Stimulated activated CD4-positive, alpha-beta T cell treated with anti-CD3 and anti-CD28 coated beads, Interleukin-1b, Interleukin-23, amount 100 ng/mL, for 24 hours (primary cell): ENCODE measurements at places on chromosomes 12 and 14.

DNA sequence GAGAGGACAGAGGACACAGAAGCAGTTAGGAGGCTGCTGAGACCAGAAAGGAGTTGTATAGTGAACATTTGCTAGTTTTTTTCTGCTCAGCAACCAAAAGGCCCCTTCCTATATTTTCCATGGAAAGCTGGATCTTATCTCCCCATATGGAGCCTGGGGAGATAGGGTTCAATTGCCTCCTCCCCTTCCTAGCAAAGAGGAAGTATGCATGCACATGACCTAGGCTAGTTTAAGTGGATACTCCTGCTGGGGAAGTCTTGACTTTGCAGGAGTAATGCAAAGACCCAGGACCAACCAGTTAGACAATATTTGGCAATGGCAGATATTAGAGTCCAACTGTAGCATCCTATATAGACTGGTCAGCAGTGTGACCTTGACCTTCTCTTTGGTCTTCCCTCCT, 15.1 kb downstream of the CHD8 start:
- no peak for DNase-seq

- DNase-seq = no peak
Observed at GRCh38 chr12:62658910-62659309, 192.3 kb downstream of the MON2 start.

DNA sequence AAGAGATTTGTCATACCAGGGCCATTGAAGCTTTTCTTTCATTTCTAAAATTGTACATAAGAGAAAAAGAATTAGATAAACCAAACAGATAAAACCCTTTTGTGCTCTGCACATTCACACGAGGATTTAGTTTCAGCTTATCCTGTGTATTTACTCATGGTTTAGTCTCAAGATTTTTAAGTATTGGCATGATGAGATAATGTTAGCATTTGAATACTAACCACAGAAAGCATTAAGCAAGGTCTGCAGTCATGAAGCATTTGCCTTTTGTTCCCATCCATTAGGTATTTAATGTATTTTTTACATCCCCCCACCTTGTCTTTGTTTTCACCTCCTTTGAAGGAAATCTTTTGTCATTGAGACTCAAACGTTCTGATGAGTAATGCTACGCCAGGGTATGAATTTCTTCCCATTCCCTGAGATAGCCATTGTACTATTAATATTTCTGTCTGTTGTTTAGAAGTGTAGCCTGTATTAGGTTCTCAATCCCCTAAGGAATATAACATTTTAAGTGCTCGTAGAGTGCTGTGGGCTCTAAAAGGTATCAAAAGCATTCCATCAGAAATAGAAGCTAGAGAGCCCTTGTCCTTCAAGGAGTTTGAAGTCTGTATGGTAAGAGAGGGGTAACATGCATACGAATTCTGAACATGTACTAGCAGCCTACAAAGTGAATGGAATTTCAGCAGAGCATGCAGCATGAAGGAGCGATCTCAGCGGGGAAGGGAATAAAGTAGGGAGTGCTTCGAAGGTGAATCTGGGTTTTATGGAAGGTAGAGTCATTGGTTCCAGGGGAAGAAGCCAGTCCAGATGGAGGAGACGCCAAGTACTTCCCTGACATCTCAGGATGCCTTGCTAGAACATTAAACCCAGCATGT, 22.3 kb downstream of the CRADD start:
- DNase-seq = no peak

DNA sequence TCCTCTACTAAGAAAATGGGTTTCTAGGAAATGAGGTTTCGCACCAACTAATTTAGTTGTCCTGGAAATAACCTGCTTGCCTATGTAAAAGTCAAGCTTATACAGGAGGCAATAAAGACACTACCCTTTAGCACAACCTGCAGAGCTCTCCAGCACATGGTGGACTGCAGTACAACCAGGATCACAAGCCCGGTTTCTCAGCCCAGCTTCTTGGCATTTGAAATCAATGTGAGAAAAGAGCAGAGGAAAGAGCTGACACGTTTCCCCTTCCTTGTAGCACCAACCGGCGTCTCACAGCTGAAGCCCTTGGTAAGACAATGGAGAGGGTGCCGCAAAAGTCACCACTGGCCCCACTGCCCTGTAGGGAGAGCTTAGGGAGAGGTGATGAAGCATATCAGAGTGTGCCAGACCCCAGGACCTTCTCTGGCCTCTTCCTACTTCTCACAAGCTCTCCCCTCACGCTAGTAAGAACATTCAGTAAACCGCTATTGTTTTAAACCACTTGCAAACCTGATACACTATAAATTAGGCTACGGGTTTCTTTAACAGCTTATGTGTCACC, 8.6 kb downstream of the SPTLC2 start:
- no peak for DNase-seq

DNA sequence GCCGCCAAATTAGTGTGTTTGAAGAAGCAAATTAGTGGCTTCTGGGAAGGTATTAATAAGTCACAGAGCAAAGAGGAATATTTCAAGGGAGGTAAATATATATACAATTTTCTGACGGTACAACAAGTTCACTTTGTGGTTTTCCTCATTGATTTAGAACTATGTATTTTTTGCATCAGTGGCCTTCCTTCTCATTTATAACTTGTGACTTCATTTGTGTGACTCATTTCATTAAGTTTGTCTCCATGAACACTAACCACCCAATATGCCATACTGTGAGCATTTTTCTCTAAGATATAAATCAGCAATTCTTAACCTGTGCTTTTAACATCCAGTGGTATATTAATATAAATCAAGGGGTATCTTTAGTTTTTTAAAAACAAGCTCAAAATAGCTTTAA, 29.3 kb upstream of the ARHGAP5 start:
- DNase-seq = no peak

DNA sequence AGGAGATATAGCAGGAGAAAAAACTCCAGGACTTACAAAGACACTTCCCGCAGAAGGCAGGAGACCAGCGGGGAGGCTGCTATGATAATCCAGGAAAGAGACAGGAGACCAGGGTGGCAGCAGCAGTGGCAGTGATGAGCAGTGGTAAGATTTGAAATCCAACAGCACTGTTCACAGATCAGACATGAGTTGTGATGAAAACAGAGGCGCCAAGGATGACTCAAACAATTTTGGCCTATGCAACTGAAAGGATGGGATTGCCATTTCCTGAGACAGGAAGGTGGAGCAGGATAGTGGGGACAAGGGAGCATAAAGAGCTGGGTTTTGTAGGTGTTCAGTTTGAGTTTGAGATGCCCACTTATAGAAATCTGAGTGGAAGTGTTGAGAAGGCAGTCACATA, 108.6 kb upstream of the DYRK2 start:
- DNase-seq = no peak

- no peak for DNase-seq
Observed at GRCh38 chr12:110314308-110314707, 33.3 kb downstream of the ATP2A2 start.

DNA sequence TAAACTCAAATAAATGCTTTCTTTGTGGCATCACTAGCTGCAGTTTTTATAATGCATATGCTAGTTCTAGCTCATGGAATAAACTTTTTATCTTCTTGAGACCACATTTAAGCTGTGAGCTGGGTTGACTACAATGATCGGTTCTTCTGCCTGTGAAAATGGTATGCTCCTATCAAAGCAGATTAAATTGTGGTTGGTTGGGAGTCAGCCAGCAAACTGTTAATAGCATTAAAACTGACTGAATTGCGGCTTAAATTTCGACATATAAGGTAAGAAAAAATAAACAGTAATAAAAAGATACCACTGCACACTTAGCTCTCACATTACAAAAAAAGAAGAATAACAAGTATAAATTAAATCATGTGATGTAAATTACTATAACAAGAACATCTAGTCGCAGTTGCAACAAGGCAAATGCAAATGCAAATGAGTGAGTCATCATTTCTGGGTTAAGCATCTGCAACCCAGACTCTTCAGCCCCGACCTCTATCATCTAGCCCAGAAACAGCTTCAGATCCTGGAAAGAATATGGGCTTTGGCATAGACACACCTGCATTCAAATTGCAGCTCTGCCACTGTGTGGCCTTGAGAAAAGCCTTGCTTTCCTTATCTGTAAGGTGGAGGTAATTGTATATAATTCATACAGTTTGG, 19.8 kb upstream of the DHRS7 start:
- no peak for DNase-seq

GRCh38 chr12:101552277-101552676, 42.5 kb upstream of the MYBPC1 start:
- no peak for DNase-seq

DNA sequence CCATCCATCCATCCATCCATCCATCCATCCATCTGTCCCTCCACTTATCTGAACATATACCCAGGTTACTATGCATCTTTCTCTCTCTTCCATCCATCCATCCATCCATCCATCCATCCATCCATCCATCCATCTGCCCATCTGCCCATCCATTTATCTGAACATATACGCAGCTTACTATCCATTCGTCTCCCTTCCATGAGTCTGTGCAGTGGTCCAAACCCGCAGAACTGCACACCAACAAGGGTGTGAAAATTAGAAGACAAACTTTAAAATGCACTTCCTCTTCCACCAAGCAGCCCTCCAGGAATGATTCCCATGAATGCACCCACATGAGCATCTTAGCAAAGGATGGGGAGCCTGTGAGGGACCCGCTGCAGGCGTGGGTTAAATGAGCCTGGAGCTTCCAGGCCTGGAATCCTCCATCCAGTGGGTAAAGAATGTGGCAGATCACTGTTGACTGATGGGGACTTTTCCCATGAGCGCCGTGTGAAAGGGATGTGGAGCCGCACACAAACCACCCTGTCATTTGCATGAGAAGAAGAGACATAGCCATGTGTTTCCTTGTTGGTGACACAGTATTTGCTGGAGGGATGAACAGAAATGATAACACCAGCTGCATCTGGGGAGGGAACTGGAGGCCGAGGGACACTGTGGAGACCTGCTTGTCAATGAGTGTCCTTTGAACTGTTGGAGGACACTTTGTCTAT, 376.6 kb downstream of the ADGRD1 start:
- no peak for DNase-seq

- no peak for DNase-seq
Observed at GRCh38 chr14:81122326-81122725, 98.4 kb downstream of the GTF2A1 start.

GRCh38 chr12:31006416-31007152, 67.1 kb upstream of the DDX11 start:
- DNase-seq = no peak

DNA sequence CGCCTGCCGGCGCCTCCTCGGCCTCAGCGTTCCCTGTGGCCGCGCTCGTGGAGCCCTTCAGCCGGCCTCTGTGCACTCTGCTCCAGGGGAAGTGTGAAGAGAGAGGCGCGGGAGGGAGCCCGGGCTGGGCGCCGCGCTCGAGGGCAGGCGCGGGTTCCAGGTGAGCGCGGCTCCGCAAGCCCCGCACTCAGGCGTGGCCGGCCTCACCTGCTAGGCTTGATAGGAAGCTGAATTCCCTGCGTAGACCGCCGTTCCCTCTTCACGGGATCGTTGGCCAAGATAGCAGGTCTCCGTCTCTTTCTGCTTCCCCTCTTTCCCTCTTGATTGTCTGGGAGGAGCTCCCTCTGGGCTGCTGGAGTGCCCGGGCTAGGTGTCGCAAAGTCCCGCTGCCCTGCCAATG, 89.7 kb downstream of the ASCL4 start:
- DNase-seq = no peak

DNA sequence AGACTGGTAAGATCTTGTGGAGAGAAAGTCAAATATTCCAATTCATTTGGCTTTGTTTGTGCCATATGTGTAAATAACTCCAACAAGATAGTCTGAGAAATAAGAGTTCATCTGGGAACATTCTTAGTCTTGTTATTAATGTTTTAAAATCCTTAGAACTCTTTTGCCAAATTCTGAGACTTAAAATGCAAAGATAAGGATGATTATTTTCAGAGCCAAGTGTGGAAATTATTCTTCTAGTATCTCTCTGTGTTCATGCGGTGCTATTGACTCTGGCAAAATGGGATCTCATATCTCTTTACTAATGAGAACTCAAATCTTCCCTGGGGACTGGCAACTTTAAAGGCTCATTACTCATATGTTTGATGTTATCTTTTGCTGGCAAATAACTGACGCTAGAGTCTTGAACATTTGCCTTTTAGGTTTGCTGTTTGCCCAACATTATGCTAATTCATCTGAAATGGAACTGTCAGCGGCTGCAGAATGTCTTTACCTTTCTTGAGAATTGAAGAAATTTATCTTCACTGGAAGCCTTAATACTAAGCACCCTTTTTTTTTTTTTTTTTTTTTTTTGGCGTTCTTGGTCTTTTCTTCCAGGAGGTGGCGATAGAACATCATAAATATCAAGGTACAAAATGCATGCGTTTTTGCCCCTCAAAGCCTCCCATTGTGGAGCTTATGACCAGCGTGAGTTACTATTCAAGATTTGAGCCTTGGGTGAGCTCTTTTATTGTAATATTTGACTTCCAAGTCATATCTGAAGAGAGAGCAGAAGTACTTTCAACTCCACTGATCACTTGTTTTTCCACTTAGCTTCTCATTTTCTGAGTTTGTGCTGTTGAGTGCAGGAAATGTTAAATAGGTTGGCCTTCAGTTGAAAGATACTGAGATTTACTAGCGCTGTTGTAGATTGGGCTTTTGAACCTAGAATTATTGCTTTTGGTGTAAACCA, 86.5 kb downstream of the CAND1 start:
- no peak for DNase-seq

DNA sequence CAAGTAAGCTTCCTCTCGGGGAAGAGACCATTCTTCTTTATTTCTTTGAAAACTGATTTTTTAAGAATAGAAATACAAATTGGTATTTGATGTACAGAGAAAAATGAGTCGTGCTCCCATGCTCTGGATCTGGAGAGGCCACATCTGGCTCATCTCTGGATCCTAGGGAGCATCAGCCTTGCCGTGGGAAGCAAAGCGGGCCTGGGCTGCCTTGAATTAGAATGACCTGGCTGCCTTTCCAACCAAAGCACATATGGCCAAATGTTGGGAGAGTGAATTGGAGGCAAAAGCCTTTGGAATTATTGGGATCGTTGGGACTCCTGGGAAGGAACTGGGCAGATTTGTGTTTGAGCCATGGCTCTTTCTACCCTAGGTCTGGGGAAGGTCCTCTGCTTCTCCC, 80.0 kb downstream of the SLC25A47 start:
- no peak for DNase-seq

DNA sequence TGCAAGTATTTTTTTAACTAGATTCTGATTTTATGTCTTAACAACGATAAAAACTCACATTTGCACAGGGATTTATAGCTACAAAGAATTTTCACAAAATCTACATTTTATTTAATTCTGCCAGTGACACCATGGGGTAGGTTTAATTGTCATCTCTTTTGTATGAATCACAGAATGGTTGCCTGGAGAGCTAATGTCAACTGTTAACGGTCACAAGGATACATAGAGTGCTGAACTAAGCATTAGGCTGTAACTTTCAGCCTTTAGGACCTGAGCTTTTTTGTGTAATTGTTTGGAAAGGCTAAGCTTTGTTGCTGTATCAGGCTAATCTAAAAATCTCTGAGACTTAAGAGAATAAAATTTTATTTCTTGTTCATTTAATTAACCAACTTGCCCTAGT, 465.3 kb upstream of the TBX3 start:
- no peak for DNase-seq

- no peak for DNase-seq
Observed at GRCh38 chr12:105166736-105167135, 59.2 kb downstream of the WASHC4 start.

- no peak for DNase-seq
Observed at GRCh38 chr14:22887260-22887989, 4.4 kb downstream of the REM2 start.

- no peak for DNase-seq
Observed at GRCh38 chr14:101708853-101709532, 52.5 kb upstream of the PPP2R5C start.

GRCh38 chr12:7961395-7962178, 25.6 kb upstream of the SLC2A3 start:
- DNase-seq = no peak

- no peak for DNase-seq
Observed at GRCh38 chr14:92386637-92387036, 63.7 kb downstream of the SLC24A4 start.

- no peak for DNase-seq
Observed at GRCh38 chr12:42552822-42553221, 36.7 kb downstream of the PRICKLE1 start.
